Astrocyte of the spinal cord (primary cell): ENCODE measurements at places on chromosomes 2 and 18.
A peak's percentile ranks its signal among the peaks of the same experiment; 100 is the strongest.

- no peak for DNase-seq
Observed at GRCh38 chr2:9420495-9420894, 2.8 kb downstream of the ITGB1BP1 start.

DNA sequence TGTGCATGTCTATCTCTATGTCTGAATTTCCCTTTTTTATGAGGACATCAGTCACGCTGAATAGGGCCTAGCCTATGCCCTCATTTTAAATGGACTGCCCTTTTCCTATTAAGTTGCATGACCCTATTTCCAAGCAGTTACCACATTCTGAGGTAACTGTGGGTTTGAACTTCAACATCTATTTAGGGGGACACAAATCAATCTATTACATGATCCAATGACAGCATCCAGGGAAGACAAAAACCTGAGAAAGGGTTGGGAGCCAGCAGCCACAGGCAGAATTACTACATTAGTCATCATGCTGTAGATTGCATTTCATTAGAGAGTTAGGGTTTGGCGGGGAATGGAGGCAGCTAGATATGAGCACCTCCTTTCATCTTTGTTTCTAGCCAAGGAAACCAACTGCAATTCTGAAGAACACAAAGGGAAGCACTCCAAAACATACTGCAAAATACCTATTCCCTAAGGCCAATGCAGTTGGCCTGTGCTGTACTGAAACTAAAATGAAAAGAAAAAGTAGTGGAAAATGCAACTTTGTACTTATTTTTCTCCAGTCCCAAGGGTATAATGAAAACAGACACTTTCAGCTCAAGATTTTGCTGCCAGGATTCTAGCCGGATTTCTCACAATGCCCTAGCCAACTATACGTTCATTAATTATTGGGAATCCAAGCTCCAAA, 40.4 kb upstream of the C1D start:
- DNase-seq: peak; percentile 12

DNA sequence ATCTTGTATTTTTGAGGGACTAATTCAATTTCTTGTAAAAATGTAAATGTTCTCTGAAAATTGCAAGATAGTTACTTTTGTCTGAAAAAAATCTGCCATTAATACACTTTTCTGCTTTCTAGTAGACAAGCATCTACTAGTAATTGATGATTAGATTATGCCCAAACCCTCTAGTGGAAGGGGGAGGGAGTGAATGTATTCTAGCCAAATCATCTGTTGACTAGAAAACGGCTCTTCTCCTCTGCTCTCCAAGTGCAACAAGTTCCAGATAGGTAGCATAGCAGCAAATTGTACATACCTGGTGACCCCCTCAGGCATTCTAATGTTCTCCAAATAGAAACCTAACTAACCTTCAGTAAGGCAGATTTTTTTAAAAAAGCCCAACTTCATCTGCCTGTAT, 58.6 kb downstream of the RELCH start:
- DNase-seq: no peak

DNA sequence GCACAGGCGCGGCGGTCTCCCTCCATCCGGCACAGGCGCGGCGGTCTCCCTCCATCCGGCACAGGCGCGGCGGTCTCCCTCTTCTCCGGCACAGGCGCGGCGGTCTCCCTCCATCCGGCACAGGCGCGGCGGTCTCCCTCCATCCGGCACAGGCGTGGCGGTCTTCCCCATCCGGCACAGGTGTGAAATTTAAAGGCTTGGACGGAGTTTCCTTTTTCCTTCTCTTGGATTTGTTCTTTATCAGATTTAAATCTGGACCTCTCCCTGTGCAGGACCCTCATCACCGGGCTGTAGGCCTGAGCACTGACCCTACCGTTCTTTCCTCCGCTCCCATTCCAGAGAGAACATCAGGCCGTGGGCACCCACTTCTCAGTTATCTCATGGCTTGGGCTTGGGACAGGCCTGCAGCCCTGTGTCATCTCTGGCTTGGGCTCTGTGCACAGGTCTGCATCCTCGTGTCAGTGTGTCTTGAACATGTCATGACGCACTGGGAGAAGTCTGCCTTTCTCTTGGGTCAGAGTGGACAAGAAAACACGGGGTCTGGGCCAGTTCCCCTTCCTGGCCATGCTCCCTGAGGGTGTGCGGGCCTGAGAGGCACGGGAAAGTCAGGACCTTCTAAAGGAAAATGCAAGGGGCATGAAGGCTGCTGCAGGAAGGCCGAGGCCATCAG, 53.9 kb upstream of the PXDN start:
- no peak for DNase-seq

GRCh38 chr2:210309548-210310233, 5.3 kb downstream of the MYL1 start:
- no peak for DNase-seq

DNA sequence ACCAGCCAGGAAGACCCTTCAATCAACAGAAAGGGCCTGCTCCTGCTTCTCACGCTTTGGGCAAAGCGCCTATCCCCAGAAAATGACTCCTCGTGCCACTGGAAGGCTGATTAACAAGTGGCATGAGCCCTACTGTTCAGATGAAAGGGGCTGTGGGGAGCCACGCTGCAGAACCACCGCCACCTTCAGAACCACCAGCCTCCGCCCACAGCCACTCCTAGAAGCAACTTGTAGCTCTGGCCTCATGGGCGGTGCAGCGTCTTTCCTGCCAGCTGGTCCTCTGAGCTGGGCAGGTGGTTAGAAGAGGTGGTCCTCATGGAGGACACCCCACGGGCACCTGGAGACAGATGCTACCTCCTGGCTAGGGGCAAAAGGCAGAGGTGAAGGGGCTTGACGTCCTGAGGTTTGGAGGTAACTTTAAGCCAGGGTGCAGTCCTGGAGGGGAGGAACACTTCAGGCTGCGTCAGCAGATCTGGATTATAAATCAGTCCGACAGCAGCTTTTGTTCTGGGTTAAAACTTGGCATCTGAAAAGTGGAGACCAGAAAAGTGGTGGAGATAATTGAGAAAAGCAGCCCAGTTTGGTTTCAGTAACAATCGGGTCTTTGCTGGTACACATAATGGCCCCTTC, 861 bp upstream of the SEMA4C start:
- peak; percentile 35 for DNase-seq
